ENCODE measurements at places on chromosomes 4 and X.

- no peak for DNase-seq
Measured at GRCh38 chrX:100695302-100695701, 36.6 kb downstream of the SYTL4 start.

DNA sequence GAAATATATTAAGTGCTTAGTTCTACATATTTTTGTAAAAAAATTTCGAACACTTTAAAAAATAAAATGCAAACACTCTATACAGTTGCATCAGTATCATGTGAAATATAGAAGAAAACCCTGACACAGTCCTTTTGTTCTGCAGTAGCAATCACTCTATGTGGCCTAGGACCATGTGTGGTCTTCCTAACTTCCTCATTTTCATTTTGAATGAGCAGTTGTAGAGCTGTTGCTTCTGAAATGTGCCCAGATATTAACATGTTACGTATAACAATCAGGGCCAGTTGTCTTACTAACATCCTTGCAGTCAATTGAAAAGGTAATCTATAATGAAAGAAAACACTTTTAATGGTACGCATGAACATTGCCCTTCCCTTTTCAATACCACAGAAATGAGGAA lies 107.9 kb downstream of the ZNF827 start:
- no peak for DNase-seq

- DNase-seq = no peak
Measured at GRCh38 chr4:119829326-119829725, 200.7 kb upstream of the PDE5A start.

GRCh38 chr4:163991298-163991865 lies 496.9 kb downstream of the TMA16 start:
- DNase-seq = no peak

DNA sequence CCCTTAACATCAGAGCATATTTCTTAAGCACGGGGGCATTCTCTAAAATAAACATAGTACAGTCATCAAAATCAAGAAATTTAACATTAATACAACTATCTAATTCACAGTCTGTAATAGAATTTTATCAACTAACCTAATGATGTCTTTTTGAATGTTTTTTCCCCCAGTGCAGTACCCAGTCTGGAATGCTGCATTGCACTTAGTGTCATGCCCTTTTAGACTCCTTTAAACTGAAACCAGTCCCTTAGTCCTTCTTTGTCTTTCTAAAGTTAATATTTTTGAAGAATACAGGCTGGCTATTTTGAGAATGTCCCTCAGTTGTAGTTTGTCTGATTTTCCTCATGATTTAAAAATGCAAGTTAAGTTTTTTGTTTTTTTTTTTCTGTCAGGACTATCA lies 9.5 kb downstream of the ENPEP start:
- no peak for DNase-seq

GRCh38 chr4:178255172-178255571 lies 812.9 kb upstream of the AGA start:
- no peak for DNase-seq

DNA sequence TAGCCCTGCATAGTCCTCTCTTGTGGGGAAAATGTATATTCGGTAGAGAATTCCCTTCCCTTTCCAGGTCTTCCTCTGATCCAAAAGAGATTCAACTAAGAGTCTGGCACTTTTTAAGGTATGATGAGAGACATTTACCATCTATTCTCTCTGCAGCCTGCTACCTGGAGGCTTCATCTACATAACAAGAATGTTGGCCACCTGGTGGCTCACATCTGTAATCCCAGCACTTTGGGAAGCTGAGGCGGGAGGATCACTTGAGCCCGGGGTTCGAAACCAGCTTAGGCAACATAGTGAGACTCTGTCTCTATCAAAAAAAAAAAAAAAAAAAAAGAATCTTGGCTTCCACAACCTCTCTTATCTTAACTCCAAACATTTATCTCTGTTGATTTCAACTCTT lies 40.4 kb upstream of the NOCT start:
- no peak for DNase-seq

- DNase-seq = no peak
Measured at GRCh38 chr4:150136481-150136880, 58.2 kb downstream of the DCLK2 start.

DNA sequence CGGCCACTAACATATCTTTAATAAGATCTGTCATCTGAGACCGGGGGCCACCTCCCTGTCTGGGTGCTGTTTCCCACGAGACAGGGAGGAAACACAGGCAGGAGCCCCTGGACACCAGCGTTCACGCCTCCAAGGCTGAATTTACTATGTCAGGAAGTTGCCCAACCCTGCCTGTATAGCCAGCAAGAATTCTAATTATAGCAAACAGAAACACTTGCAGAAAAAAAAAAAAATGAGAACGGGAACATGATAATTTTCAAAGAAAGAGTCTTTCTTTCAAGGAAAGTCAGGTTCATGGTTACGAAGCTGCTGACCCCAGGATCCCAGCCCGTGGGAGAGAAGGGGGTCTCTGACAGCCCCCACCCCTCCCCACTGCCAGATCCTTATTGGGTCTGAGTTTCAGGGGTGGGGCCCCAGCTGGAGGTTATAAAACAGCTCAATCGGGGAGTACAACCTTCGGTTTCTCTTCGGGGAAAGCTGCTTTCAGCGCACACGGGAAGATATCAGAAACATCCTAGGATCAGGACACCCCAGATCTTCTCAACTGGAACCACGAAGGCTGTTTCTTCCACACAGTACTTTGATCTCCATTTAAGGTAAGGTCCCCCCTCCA lies at the start of gene IL3RA:
TSS of gene IL3RA (plus strand) at position 455 of the 613 bp plus-strand sequence. CDS start 4,981 bp downstream, outside the sequence.
- peak; percentile 54 for DNase-seq

- DNase-seq = no peak
Measured at GRCh38 chr4:137623013-137623412, 90.7 kb upstream of the PCDH18 start.

GRCh38 chrX:119045884-119046283 lies 26.9 kb upstream of the CT47C1 start:
- DNase-seq = peak; percentile 50

DNA sequence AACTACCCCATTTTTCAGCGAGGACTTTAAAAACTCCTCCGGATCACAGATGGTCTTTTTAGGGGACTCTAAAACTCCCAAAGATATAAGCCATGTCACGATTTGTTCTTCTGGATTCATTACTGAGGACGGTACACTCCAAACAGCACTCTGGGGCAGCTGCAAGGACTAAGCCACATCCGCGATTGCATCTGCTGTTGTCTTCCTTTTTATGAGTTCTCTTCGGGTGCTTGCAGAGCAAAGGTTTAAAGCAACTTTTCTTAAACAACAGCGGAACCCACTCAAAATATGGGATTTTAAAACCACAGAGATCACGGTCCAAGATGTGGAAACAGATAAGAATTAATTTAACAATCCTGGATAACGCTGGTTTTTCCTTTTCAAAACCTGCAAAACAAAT lies at the start of gene ARHGEF6:
TSS of gene ARHGEF6 (minus strand) at position 170 of the 400 bp plus-strand sequence. CDS start at position 120, 50 bp downstream.
- DNase-seq = peak; percentile 65

GRCh38 chr4:110041735-110042134 lies 129.1 kb downstream of the EGF start:
- DNase-seq = no peak

DNA sequence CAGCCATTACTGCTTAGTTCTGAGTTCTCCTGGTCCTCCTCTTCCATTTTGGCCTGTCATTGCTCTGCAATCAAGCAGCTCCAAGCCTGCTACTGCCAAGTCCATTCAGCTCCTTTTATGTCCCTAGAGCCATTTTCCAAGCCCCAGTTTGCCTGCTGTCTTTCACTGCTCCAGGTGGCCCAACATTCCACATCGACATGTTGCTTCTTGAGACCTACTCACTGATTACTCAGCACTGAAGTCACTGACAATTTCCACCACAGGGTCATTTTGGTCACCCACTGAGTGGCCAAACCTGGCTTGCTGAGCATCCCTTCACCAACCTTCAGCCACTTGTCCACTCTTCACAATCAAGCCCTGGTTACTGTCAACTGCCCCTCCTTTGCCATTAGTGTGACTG lies 27.2 kb downstream of the LRIT3 start:
- no peak for DNase-seq

DNA sequence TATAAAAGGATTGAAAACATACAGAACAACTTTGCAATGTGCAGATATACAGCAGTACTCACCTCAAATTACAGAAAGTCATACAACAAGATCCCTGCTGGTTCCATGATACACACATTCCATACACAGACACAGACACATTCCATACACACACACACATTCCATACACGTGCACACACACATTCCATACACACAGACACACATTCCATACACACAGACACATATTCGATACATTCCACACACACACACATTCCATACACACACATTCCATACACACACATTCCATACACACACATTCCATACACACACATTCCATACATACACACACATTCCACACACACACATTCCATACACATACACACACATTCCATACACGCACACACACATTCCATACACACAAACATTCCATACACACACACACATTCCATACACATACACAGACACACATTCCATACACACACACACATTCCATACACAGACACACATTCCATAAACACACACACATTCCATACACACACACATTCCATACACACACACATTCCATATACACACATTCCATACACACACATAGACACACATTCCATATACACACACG lies 13.7 kb downstream of the LINC00632 start:
- DNase-seq = no peak

DNA sequence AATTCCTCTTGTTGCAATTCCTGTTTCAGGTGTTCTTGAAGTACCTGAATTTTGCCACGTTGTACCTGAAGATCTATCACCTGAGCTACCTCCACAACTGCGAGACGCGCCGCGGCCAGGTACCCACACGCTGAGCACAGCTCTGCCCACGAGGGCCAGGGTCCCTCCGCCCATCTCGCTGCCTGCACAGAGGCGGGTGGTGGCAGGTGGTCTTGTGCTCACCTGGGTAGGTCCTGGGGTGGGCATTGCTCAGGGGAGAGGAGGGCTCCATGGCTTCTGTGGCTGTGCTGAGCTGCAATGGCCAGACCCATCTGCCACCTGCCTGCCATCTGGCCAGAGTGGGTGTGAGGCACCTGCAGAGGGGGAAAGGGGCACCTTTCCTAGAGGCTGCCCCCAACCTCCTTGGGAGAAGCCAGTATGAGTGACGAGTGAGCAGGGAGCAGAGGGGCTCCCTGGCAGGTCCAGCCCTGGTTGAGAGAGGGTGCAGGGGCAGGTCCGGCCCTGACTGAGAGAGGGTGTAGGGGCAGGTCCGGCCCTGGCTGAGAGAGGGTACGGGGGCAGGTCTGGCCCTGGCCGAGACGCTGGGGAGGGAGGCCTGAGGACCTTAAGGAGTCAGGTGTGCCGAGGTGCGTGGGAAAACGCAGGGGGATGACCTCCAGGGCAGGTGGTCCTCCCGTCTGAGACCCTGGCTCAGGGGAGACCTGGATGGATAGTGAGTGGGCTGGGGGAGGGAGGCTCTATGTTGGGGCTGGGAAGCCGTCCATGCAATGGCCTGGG lies 10.7 kb downstream of the PDE6B start:
- DNase-seq = no peak

- no peak for DNase-seq
Measured at GRCh38 chr4:38313999-38314561, 349.9 kb upstream of the KLF3 start.

DNA sequence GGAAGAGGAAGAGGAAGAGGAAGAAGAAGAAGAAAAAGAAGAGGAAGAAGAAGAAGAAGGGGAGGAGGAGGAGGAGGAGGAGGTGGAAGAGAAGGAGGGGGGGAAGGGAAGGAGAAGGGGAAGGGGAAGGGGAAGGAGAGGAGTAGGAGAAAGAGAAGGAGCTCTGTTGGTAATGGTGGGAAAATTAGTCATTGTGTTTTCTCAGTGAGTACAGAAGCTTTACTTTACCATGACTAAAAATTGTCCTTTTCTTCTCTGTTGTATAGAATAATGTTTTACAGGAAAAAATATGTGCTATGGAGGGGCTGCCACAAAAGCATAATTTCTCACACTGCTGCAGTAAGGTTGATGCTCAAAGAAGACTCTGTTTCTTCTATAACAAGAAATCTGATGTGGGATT lies 4.1 kb downstream of the AFM start:
- DNase-seq = no peak

DNA sequence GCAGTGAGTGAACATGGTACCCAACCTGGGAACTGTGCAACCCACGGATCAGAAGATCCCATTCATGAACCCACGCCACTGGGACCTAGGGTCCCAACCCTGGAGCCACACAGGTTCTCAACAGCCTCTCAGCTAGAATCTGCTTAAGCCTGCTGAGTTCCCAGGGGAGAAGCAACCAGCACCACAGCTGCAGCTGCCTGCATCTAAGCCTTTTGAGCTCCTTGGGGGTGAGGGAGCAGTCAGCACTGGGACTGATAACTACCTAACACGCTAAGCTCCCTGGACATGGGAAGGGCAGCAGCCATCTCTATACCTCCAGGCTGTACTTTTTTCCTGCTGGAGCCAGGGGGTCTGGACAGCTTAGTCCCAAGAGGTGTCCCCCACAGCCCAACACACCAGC lies 179.3 kb downstream of the IL15 start:
- DNase-seq = no peak

DNA sequence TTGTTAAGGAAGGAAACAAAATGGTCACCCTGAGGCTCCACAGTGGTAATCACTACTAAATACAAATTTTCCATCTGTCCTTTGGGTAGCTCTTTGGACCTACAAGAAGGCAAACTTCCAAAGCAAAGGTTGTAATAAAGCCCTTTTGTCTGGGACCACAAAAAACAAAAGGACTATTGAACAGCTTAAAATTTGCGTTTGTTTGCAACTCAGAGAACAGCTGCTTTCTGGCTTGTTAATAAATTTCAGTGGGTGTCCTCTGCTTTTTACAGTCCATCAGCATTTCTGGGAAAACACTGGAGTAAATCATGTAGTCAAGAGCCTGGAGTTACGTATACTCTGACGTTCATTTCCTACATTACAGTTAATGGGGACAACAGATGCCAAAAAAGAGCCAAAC lies 439.7 kb upstream of the DIAPH2 start:
- no peak for DNase-seq

GRCh38 chr4:2797545-2798305 lies 4.8 kb downstream of the SH3BP2 start:
- peak; percentile 67 for DNase-seq

DNA sequence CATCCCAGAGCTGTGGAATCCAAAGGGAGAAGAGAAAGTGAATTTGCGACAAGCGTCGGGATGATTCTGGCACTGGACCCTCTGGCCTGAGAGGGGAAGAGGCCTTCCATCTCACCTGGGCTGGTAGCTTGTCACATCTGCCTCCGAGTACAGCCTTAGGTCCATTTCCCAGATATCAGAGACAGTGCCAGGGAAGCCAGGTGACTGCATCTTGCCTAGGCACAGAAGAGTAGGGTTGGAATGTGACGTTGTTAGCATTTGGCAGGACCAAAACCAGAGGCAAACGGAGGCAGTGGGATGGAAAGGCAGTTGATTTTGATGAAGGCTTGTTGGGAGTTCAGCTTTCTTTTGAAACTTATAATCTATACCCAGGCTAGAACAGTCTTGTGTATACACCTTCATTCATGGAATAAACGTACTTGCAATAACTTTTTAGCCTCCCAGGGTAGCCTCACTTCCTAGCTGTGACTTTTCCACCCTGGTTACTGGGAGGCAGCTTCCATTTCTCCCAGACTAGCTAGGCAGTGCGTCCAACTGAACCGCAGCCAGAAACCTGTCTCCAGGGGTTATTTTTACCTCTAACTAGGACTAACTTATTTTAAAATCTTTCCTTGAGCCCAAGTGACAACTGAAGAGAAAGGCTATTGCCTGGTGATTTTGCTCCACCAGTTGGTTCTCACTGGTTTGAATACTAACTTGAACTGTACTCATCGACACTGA lies 5.9 kb downstream of the SOD3 start:
- DNase-seq = no peak

GRCh38 chr4:180909279-180909678 lies 1333.9 kb upstream of the TENM3 start:
- no peak for DNase-seq

- DNase-seq = no peak
Measured at GRCh38 chr4:13542577-13543031, 1.7 kb downstream of the NKX3-2 start.
